ENCODE measurements at places on chromosomes 2 and 18.

GRCh38 chr2:186641132-186641806 lies 51.4 kb downstream of the ITGAV start:
- H3K36me3 ChIP-seq: peaks cover 55% of the 10 kb centered on the region
- no peak overlapping the region for H3K27ac ChIP-seq
- H3K4me1 ChIP-seq: peaks cover 2% of the 10 kb centered on the region
- no peak overlapping the region for H3K4me3 ChIP-seq

GRCh38 chr2:72210470-72210869 lies 62.8 kb upstream of the CYP26B1 start:
- peak; percentile 72 for DNase-seq
- H3K4me3 ChIP-seq: no peak overlapping the region
- no peak overlapping the region for H3K27ac ChIP-seq

DNA sequence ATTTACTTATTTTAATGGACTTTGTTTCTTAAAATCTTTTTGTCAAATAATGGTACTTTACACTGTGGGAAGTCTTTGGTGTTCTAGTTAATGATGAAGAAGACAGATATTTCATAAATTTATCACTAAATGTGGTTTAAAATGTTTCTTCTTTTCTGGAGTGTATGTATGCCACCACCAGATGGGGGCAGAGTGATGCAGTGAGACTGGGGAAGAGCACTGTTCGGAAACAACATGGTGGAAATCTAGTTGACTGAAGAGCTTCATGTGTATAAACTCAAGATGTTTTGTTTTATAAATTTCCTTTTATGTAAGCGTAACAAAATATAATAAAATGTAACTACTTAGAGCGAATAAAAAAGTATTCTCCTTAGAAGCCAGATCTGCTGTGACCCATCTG lies 195.1 kb downstream of the KCNE4 start:
- no peak overlapping the region for H3K27ac ChIP-seq
- H3K27me3 ChIP-seq: no peaks in the 10 kb centered on the region
- H3K4me3 ChIP-seq: no peak overlapping the region
- no peaks in the 10 kb centered on the region for H3K36me3 ChIP-seq
- no peaks in the 10 kb centered on the region for H3K4me1 ChIP-seq

GRCh38 chr2:95185197-95185596 lies 19.6 kb downstream of the ZNF2 start:
- no peak overlapping the region for H3K27ac ChIP-seq

GRCh38 chr2:105736145-105736544 lies 8.6 kb upstream of the NCK2 start:
- no peak overlapping the region for H3K4me3 ChIP-seq
- H3K36me3 ChIP-seq: no peaks in the 10 kb centered on the region
- peaks cover 18% of the 10 kb centered on the region for H3K4me1 ChIP-seq

DNA sequence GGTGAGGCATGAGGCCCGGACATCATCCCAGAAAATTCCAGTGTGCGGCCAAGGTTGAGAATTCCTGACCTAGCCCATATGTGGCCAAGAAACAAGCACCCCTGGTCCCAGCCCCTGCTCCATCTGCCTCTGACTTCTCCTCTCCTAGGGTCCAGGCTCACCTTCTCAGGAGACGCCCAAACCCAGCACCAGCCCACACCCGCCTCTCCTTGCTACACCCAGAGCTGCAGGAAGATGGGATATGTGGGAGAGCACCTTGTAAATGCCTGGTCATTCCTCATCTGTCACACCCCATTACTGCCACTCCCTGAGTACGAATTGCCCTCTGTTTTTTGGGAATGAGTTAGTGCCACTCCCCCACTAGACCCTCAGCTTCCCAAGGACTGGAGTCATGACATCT lies 7.3 kb upstream of the ATP6V1B1 start:
- DNase-seq: no peak
- H3K36me3 ChIP-seq: no peaks in the 10 kb centered on the region
- H3K27ac ChIP-seq: no peak overlapping the region
- H3K4me1 ChIP-seq: no peaks in the 10 kb centered on the region
- H3K27me3 ChIP-seq: no peaks in the 10 kb centered on the region

DNA sequence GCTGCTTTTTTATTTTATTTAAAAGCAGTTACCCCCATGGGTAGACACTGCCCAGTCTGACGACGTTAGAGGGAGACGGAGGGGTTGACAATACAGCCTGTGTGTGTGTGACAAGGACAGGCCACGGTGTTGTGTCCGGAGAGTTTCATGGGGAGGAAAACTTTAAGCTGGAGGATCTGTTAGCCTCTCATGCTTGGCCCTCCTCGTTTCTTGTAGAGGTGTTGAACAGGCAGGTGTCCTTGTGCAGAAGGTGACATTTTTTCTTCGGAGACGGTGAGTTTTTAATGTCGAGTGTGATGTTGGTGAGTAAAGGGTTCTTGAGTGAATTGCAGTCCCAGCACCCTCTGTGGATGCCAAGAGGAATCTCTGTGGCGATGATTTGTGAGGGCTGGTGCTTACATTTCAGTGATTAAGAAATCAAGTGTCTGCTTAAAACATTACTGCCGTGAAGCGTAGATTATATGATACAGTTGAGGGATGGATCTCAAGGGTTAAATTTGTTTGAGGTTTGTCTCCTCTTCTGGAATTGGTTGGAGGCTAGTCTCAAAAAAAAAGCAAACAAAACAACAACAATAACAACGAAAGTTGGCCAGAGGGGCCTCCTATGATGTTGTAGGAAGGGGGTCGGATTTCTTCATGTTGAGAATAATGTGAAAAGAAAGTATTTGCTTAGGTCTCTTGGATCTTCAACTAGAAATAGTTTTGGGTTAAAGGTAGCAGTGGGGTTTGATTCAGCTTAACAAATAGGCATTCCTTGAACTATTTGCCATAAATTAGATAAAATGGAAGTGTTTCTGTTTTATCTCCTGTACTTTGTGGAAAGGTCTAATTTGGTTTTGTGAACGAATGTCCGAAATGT lies 1.6 kb downstream of the NCOA1 start:
- H3K27me3 ChIP-seq: no peaks in the 10 kb centered on the region
- DNase-seq: peak; percentile 10
- peaks cover 16% of the 10 kb centered on the region for H3K4me1 ChIP-seq
- H3K27ac ChIP-seq: no peak overlapping the region

- no peak for DNase-seq
- H3K27me3 ChIP-seq: no peaks in the 10 kb centered on the region
- peaks cover 20% of the 10 kb centered on the region for H3K4me1 ChIP-seq
- peak overlapping the region; percentile 37 for H3K27ac ChIP-seq
- H3K36me3 ChIP-seq: no peaks in the 10 kb centered on the region
- no peak overlapping the region for H3K4me3 ChIP-seq
Measured at GRCh38 chr2:152453129-152453911, 118.3 kb downstream of the FMNL2 start.

GRCh38 chr2:159267921-159268320 lies 18.6 kb downstream of the WDSUB1 start:
- no peak overlapping the region for H3K4me3 ChIP-seq
- no peaks in the 10 kb centered on the region for H3K36me3 ChIP-seq
- H3K27me3 ChIP-seq: no peaks in the 10 kb centered on the region
- no peak overlapping the region for H3K27ac ChIP-seq

DNA sequence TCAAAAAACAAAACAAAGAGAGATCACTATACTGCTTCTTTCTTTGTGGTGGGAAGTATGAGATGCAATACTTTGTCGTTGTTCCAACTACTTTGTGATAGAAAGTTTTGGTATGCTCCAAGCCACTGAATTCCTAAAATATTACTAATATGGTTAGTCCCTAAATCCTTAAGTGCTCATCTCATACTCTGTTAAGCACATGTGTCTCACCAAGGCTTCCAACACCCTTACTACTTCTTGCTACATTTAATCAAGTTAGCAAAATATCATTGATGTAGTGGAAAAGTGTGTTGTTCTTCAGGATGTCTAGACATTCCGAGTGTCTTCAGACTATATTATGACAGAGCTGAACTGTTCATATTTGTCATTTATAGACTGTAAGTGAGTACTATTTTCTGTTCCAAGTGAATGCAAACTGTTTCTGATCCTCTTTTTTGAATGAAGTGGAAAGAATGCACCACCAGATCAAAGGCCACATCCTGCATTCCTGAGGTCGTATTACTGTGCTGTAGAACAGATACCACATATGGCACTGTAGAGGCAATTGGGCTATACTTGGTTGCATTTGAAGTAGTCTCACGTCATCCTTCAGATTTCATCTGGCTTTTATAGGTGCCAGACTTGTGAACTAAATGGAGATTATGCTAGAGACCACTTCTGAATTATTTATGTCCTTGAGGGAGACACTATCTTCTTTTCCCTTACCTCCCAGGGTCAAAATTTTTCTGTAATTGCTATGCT lies 298.4 kb upstream of the ZNF521 start:
- H3K36me3 ChIP-seq: no peaks in the 10 kb centered on the region
- DNase-seq: peak; percentile 100
- H3K4me1 ChIP-seq: peaks cover 41% of the 10 kb centered on the region

Data from astrocyte (in vitro differentiated cells and primary cell).